ENCODE measurements at places on chromosomes 16 and 17.
A peak's percentile ranks its signal among the peaks of the same experiment; 100 is the strongest.

DNA sequence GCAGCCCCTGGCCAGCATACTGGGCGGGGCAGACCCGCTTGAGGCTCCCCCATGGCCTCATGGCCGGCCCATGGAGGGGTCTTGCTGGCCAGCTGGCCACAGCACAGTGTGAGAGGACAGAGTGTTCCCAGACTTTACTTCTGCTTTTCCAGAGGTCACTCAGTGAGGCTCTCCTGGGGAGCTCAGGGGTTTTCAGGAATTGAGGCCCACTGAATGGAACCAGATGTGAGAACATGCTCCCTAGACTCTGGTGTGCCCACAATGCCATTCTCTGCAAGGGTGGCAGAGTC, 21.2 kb downstream of the ATP6V0D1 start:
- no peak for DNase-seq

- DNase-seq = no peak
Observed at GRCh38 chr16:88905563-88905962, 39.1 kb upstream of the PABPN1L start.

DNA sequence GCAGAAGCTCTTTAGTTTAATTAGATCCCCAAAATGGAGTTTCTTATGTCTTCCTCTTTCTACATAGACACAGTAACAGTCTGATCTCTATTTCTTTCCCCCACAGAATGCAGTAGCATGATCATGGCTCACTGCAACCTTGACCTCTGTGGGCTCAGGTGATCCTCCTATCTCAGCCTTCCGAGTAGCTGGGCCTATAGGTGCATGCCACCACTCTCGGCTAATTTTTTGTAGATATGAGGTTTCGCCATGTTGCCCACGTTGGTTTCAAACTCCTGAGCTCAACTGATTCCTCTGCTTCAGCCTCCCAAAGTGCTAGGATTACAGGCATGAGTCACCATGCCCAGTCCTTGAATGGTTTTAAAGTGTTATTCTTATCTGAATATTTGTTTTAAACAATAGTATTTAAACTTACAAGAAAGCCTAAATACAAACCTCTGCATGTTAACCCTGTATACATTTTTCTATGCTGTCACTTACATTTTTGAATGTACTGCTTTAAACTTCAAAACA, 120.6 kb downstream of the GOSR1 start:
- DNase-seq = no peak

DNA sequence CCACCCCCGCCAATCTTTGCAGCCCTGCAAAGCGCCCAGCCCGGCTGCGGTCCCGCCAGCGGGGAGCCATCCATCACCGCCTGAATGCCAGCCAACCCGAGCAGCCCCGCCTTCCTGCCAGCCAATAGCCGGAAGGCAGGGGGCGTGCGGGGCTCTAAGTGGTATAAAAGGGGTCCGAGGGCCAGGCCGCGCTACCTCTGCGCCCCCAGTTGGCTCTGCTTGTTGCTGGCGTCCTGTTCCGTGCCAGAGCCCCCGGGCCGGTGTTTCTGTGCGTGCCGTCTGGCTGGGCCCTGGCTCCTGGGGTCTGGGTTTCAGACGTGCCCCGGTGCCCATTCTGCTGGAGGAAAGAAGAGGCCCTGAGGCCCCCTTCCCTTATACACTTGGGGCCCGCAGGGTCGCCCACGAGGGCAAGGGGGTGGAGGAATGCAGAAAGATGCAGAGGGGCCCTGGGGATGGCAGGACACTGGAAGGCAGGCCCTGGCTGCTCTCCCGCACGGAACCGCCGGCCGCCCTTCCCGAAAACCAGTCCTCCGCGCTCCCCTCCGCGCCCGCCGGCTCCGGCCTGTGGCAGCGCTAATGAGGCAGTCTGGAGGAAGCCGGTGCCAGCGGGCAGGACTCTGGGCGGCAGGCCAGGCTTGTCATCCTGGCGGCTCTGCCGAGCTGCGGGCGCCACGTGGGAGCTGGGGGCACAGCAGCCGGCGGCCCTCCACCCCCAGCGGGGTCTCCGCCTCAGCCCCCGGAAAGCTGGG, 14.0 kb downstream of the COPZ2 start:
- peak; percentile 61 for DNase-seq

DNA sequence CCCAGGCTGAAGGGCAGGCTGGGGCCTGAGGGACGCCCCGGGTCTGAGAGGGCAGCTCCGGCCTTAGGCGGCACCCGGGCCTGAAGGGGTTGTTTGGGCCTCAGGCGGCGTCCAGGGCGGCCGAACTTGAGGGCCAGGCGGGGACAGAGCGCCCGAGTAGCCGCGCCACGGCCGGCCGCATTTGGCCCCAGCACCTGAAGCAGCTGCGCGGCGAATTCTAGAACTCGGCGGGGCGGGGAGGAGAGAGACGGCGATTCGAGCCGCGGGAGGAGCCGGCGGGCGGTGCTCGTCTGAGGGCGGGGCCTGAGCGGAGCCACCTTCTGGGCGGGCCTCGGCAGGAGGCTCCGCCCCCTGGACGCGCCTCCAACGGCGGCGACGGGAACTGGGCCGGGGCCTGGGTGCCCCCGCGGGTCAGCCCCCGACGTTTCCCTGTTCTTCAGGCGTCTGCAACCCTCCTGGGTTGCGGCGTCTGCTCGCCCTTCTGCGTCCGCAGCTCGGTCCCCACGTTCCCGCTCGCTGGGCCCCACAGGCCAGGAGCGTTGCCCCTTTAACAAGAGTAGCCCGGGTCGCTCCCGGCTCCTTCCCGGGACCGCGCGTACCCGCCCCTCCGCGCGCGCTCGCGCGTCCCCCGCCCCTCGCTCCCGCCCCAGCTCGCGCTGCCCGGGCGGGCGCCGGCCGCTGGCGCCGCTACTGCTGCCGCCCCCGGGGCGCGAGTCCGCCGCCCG, at the start of the genes INCA1 and KIF1C:
INCA1 (minus strand) TSS at position 221 of the 725 bp plus-strand sequence. CDS start 3,085 bp downstream, outside the sequence.
KIF1C (plus strand) TSS at position 649 of the 725 bp plus-strand sequence. CDS start 2,297 bp downstream, outside the sequence.
- DNase-seq = peak; percentile 94

GRCh38 chr17:32590974-32591373, 104.2 kb downstream of the CDK5R1 start:
- DNase-seq = no peak

GRCh38 chr17:80856863-80857755, 134.5 kb upstream of the CHMP6 start:
- DNase-seq = no peak

DNA sequence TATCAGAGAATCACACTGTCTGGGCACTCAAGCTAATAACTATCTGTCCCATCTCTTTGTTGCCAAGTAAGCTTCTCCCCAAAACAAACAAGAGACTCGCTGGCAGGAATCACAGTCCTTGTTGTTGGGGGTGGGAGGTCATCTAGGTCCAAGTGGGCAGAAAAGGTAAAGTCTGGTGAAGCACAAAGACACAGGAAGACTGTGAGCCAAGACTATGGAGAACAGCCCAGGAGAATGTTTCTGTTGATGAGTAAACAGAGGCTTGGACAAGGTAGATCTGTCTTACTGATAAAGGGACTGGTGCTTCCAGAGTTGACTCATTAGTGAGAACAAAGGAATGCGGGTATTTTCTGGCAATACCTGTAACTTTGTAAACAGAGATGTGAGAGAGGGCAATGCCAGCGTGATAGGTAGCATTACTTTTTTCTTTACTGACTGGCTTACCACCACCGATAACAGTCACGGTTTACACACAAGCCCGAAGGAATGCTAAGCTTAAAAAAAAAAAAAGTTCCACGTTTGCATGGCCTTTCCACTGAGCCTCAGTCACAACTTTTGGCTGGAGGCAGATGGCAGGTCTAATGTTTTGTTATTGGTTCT, 11.5 kb upstream of the MMD start:
- DNase-seq = no peak

GRCh38 chr16:2231016-2231931, 5.0 kb upstream of the DNASE1L2 start:
- no peak for DNase-seq
